ENCODE measurements at places on chromosomes 4 and X.

DNA sequence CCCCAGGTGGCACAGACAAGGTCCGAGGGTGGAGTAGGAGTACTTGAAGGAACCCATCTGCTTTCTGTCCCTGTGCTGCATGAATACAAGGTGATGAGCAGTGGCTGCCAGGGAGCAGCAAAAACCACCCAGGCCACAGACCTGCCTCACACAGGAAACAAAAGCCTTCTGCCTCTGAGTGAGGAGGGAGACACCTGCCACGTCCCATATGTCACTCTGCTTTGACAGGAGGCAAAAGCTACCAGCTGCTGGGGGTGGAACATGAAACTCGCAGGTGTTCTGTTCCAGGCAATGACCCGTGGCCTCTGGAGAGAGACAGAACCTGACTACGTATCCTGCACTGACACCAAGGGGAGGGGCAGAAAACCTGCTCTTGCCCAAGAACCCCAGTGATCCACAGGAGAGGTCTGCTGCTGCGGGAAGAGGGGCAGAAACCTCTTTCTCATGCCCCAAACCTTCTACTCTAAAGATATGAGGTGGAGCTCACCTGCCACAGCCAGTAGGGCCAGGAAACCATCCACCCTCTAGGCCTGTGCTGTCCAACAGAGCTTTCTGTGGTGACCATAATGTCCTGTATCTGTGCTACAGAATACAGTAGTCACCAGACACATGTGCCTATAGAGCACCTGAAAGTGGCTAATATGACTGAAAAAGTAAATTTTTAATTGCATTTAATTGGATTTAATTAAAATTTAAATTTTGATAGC is 172.9 kb downstream of the PRDM5 start:
- peak; percentile 74 for DNase-seq

- no peak for DNase-seq
Observed at GRCh38 chrX:16739574-16739973, 20.2 kb downstream of the SYAP1 start.

DNA sequence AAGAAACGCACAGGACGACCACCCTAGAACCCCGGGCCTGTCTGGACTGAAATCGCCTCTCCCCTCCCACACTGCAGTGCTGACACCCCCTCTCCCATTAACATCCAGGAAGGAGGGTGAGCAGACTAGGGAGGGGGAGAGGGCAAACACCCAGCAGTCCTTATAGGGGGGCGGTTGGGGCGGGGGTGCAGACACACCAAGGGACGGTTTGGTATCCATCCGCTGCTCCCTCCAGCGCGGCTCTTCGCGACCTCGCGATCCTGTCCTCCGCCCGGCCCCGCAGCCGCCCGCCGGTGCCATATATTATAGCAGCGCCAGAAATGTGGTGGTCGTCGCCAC is 411 bp upstream of the GPRASP1 start:
- no peak for DNase-seq

GRCh38 chr4:152063621-152064240 is 302.9 kb upstream of the GATB start:
- peak; percentile 39 for DNase-seq

DNA sequence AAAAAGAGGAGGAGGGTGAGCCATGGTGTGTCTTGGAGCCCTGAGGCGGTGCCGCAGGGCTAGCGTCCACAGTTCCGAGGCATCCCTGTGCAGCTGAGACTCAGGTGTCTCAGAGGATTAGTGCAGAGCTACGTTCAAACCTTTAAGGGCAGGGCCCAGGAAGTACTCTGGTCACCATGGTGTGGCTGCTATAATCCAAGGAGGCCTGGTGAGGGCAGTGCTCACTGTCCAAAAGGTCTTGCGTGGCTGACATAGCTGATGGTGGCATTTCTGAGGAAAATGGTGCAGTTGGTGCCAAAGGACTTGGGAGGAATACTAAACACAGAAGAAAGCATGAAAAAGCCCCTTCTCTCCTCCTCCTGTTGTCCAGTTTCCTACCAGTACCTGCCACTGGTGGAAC is 146.9 kb downstream of the DCHS2 start:
- no peak for DNase-seq

DNA sequence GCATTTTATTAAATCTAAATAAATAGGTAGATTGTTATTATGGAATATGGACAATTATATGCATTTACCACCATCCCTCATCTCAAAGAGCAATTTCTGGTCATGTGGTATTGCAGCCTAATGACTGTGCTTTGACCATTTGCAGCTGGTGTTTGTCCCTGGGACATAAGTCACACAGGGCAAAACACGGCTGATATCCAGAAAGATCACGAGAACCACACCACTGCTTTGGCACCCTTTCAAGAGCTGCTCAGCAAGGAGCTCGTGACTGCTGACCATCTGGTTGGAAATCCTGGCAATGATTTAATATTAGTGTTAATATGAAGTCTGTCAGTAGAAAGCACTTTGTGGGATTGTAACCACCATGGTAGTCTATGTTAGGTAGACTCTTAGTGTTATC is 545.0 kb downstream of the GBA3 start:
- DNase-seq, result no peak

DNA sequence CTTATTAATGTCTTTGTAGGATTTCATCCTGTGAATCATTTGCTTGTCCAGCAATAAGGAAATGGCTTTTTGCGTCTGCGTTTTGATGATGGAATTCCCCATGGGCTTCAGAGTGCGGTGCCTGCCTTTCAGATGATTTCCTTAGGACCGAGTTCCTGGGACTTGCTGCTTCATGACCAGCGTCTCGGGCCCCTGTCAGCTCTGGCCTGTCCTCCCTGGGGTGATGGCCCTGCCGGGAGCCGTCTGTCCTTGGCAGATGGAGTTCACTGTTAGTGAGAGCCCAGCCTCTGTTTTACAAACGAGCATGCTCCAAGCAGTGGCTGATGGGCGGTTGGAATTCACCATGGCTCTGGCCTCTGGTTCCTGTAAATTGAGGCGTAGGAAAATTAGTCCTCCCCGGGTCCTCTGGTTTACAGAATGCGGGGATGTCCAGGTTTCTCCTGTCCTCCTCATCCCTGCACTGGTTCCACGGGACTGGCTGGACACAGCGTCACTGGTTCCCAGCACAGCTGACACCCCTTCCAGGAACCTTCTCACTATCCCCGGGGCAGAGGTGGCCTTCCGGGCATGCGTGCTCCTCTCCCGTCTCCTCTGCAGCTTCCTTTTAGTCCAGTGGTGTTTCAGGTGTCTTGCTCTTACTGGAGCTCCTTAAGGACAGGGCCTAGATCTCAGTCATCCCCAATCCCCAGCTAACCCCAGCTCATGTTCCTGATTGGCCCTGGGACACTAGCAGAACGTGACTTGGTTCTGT is 34.9 kb downstream of the TBC1D14 start:
- DNase-seq, result no peak

All from SHP77 treated with DMSO at 0.1 percent for 48 hours (cell line).